Activated CD4-positive, alpha-beta T cell treated with anti-CD3 and anti-CD28 coated beads for 24 hours (primary cell): ENCODE measurements at places on chromosomes 5 and 9.

DNA sequence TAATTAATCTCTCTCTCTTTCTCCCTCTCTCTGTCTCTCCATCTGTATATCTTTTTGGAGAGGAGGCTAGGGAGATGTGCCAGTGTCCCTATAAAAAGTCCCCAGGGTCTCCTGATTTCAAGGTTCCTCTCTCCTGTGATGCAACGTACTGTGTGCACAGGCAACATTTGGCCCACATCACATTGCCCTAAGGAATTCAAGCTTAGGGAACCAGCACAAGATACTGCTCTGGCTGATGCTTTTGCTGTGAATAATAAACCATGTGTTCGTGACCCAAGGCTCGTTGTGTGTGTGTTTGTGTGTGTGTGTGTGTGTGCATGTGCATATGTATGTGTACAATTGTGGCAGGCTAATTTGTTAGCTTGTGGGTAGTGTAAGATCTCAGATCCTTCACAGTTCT lies 9.7 kb downstream of the SPATA9 start:
- no peak for DNase-seq

DNA sequence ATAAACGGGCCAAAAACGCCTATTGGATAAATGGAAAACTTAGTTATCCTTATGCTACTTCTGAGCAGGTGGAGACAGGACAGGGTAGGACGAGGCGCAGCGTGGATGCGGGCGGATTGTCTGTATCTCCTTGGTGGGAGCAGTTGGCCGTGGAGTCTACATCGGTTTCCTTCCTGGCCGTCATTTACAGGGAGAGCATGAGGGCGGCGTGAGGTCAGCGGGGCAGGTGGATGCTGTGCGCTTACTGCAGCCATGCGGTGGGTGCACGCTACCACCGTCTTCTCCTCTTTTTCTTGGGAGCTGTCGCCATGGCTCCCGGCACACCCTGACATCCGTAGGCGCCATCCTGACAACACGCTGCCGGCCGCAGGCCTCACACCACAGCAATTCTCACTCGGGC lies 121.3 kb downstream of the ADAMTS2 start:
- no peak for DNase-seq

DNA sequence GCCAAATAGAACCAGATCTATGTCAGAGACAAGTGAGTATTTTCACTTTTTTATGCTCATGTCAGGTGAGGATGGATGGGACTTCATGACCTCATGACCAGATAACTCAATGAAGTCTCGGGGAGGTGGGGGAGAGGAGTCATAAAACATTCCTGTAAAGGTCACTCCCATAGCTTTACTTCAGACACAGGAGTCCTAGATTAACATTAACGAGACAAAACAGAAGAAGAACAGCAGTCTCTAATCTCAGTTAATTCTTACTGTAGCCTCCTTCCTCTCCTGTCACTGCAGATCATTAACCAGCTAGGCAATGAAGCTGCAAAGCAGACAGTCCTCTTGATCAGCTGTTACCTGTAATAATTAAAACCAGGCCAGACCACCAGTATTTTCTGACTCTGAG lies 11.2 kb downstream of the CRHBP start:
- no peak for DNase-seq

GRCh38 chr5:81450940-81451339 lies 57.0 kb upstream of the ACOT12 start:
- DNase-seq, result no peak

DNA sequence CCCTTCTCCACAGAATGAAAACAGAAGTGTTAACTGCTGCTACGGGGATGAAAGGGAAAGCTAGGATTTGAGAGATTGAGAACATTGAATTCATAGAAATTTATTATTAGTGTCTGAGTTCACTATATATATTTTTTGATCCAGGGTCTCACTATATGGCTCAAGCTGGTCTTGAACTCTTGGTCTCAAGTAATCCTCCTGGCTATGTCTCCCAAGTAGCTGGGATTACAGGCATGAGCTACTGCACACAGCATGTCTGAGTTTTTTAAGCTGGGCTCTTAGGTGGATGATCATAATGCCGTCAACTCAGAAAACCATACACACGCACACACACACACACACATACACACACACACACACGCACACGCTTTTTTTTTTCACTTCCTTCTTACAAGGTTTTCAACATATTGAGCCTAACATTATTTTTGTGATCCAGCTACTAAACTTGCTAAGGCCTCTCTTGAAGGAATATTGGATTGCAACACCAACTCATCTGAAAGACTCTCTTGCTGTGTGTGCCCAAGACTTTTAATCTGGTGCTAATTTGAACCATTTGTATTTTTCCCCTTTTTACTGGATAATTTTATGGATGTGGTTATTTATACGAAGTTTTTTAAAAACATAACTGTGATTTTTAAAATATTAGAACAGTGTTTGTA lies 1045.4 kb downstream of the DTWD2 start:
- no peak for DNase-seq

DNA sequence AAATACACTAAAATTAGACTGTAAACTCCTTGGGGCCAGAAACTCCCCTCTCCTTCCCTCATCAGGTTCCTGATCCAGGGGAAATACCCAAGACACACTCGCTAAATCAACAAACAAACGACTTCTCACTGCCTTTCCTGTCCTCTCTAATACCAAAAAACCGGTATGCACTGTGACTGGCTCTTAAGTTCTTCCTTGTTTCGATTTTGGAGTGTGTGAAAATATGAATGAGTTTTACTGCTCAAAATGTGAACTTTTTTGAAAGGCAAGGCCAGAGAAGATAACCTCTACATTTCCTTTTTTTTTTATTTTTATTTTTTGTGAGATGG lies 81.1 kb upstream of the EPB41L4B start:
- no peak for DNase-seq

- no peak for DNase-seq
Measured at GRCh38 chr5:136513430-136513829, 148.1 kb upstream of the TRPC7 start.

DNA sequence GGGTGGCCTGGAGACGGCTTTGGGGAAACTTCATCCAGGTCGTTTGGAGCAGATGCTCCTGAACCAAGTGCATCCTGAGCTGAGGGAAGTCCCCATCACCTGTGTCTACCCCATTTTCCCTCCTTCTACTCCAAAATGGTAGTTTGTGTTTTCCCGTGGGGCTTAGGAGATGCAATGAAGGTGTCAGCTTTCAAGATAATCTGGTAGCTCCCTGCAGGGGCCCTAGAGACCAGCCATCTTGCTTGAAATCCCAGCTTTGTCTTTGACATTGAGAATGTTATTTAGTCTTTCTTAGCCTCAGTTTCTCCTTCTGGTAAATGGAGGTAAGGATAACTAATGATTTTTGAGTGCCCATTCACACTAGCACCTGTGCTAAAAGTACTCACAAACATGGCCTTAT lies 77.4 kb downstream of the WWC1 start:
- no peak for DNase-seq
